ENCODE measurements at places on chromosomes 16 and 17.

GRCh38 chr17:76449126-76449525 is 3.8 kb downstream of the UBE2O start:
- DNase-seq = no peak

DNA sequence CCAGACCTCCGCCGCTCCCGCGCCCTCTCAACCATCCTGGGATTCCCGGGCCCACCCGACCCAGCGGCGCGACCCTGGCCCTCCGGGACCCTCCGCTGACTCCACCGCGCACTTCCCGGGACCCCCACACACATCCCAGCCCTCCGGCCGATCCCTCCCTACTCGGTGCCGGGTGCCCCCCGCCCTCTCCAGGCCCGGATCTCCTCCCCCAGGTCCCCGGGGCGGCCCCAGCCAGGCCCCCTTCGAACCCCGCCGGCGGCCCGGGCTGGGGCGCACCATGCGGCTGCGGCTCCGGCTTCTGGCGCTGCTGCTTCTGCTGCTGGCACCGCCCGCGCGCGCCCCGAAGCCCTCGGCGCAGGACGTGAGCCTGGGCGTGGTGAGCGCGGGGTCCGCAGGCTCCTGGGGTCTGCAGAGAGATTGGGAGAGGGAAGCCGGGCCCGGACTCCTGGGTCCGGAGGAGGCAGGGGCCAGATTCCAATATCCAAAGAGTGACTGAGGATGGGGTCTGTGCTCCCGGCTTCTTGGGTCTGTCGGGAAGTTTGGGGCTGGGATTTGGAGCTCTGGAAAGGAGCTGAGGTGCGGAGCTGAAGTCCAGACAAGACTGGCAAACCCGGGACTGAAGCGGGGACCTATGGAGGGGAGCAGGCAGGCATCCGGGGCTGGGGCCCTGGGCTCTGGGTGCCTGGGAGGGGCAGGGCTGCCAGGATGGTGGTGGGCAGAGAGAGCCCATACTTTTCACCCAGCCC is 453 bp downstream of the MMP25 start:
- DNase-seq = no peak

DNA sequence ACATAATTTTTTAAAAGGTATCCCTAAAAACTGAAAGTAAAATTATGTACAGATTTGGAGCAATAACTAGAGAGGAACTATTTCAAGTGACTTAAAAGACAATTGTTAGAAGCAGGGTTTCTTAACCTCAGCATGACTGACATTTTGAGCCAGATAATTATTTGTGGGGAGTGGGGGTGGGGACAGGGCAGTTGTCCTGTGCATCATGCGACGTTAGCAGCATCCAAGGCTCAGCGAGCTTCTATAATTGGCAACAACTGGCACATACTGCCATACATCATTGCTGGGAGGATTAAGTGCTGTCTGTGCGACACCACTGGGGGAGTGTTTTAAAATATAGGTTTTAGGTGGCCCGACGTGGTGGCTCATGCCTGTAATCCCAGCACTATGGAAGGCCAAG is 27.1 kb downstream of the GABARAPL2 start:
- no peak for DNase-seq

- DNase-seq = no peak
Observed at GRCh38 chr16:29662729-29663015, 375 bp upstream of the SPN start.

DNA sequence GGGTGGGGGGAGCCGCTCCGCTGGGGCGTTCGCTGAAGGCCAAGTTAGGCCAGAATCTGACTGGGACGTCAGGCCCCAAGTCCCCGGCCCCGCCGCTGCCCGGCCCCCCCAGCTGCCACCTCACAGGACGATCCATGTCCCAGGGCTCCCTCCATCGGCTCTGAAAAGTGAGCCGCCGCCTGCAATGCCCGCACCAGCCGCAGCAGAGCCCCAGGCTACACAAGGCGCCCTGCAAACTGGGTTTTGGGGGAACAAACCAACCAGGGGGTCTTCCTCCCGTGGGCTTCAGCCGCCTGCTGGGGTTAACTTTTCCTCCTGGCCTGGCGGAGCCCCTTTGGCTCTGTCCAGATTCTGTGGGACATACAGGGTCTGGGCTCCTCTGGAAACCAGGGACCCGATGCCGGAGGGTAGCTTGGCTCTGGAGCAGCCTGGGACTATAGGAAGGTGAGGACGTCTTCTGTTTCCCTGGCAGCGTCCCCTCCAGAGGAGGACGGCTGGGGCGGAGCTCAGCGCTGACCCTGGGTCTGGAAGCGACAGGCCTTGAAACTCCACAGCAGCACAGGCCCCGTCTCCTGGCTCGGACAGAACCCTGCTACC is 835 bp downstream of the NME4 start:
- DNase-seq = peak; percentile 48
